ENCODE measurements at places on chromosomes 6 and 20. TPM values are rescaled to one million over a fixed set of nuclear protein-coding genes. Genes with fewer than 3 reads are reported as not detected.

The PCMT1 gene
- total RNA-seq, result 85.9 TPM

The SLC22A7 gene
- not detected for total RNA-seq

The DCDC2 gene
- not detected for total RNA-seq

The GUCA1A gene
- total RNA-seq, result not detected

The EPPIN gene
- not detected for total RNA-seq

The SNHG17 gene
- total RNA-seq, result 36.5 TPM

The FAM83C gene
- not detected for total RNA-seq

The SNTA1 gene
- 1.3 TPM for total RNA-seq

The PROKR2 gene
- total RNA-seq, result not detected

The TGM3 gene
- total RNA-seq, result not detected

The BPIFB6 gene
- not detected for total RNA-seq

The PRKN gene
- total RNA-seq, result not detected

All from T-helper 1 cell treated with Interleukin-12 subunit alpha and Interleukin-12 subunit beta and Interleukin-4 antibody, amounts not matched to agents 30 ng/mL and 1 ng/mL, for 36 hours (primary cell).